Activated naive CD8-positive, alpha-beta T cell treated with anti-CD3 and anti-CD28 coated beads for 36 hours (primary cell): ENCODE measurements at places on chromosomes 2 and 18. TPM values are rescaled to one million over a fixed set of nuclear protein-coding genes. Genes with fewer than 3 reads are reported as not detected.

GRCh38 chr2:164014068-164014731, 278.4 kb upstream of the FIGN start:
- no peaks in the 10 kb centered on the region for H3K36me3 ChIP-seq
- no peak for DNase-seq
- no peak overlapping the region for H3K27ac ChIP-seq
- no peaks in the 10 kb centered on the region for H3K27me3 ChIP-seq
- no peaks in the 10 kb centered on the region for H3K4me1 ChIP-seq

DNA sequence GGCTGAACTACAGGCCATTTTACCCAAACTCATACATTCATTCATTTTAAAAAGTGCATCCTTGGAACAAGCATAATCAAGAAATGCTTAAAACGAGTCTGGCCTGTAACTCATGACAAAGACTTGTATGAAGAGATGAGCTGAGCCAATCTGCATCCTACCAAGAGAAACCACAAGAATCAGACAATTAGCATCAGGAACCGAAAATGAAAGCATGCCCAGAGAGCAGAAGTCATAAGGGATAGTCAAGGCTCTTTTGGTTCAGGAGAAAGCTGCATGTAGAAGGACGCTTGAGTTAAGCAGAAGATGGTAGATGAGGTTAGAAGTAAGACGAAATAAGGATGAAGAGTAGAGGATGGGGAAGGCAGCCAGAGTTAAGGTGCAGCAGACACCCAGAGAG, 137.0 kb upstream of the CTNNA2 start:
- H3K4me1 ChIP-seq, result no peaks in the 10 kb centered on the region
- no peak overlapping the region for H3K27ac ChIP-seq
- no peaks in the 10 kb centered on the region for H3K27me3 ChIP-seq
- H3K4me3 ChIP-seq, result no peak overlapping the region

DNA sequence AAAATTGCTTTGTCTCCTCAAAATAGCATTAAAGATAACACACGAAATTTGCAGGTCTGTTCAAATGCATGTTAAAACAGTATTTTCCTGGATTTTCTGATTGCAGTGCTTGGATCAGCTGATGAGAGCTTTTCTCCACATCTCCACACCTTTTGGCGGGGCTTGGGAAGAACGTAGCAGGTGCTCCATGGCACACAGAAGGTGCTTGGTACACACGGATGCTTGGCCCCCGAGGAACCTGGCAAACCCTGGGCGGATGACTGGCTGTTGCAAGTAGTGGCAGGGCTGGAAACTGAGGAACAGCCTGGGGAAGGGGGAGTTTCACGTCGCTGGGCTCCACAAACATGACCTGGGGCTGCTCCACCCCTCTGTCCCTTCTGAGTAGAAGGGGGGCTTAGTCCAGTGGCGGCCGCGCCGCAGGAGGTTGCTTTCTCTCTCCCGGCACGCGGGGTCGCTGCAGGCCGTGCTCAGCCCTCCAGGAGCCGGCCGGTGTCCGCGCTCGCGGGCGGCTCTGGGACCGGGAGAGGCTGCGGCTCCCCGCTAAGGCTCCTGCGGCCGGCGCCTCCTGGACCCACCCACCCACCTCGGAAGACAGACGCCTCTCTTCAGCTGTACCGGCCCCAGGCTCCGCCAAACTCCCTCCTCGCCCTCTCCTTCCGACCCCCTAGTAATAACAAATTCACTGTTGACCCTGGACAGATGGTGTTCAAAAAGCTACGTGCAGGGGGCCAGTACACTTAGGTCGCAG, 69.3 kb downstream of the MARCO start:
- H3K27me3 ChIP-seq, result peaks cover 36% of the 10 kb centered on the region
- H3K27ac ChIP-seq, result no peak overlapping the region
- H3K4me3 ChIP-seq, result no peak overlapping the region
- no peaks in the 10 kb centered on the region for H3K36me3 ChIP-seq
- H3K4me1 ChIP-seq, result no peaks in the 10 kb centered on the region
- DNase-seq, result peak; percentile 40

GRCh38 chr2:38932586-38932985, 42.9 kb downstream of the ARHGEF33 start:
- no peaks in the 10 kb centered on the region for H3K27me3 ChIP-seq
- no peaks in the 10 kb centered on the region for H3K36me3 ChIP-seq
- DNase-seq, result no peak
- no peak overlapping the region for H3K4me3 ChIP-seq

KIAA2012 gene
- not detected for total RNA-seq

- no peak overlapping the region for H3K27ac ChIP-seq
- no peaks in the 10 kb centered on the region for H3K36me3 ChIP-seq
- H3K4me1 ChIP-seq, result no peaks in the 10 kb centered on the region
- H3K4me3 ChIP-seq, result no peak overlapping the region
- no peaks in the 10 kb centered on the region for H3K27me3 ChIP-seq
- no peak for DNase-seq
These were observed 1674.5 kb upstream of the NXPH2 start for GRCh38 chr2:140454717-140455116.

DNA sequence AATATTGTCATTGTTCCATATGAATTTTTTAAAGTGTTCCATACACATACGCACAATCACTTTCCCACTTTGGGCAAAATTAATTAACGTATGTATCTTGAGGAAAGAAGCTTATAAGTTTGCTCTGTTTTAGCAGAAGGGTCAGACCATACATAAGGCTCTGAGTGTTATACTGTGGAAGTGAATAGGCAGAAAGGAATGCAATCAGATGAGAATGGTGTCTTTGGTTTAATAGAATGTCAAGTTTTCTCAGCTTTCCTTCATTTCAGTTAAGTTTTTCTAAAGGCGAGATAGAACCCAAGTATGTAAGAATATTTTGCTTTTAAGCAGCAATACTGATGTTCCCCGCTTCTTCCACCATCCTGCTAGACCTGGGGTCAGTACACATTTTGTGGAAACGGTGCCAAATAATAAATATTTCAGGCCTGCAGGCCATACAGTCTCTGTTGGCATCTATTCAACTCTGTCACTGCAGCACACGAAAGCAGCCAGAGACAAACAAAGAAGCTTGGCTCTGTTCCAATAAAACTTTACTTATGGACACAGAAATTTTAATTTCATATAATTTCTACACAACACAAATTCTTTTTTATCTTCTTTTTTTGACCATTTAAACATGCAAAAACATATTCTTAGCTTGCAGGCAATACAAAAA, 100.6 kb downstream of the UPP2 start:
- H3K27ac ChIP-seq, result no peak overlapping the region
- H3K27me3 ChIP-seq, result peaks cover 28% of the 10 kb centered on the region
- no peak for DNase-seq
- peaks cover 5% of the 10 kb centered on the region for H3K4me1 ChIP-seq

- H3K4me3 ChIP-seq, result no peak overlapping the region
- no peak for DNase-seq
- H3K27ac ChIP-seq, result no peak overlapping the region
These were observed 259.1 kb upstream of the MYT1L start for GRCh38 chr2:2590141-2590540.

GRCh38 chr2:11343368-11343649, 1.1 kb downstream of the ROCK2 start:
- H3K4me1 ChIP-seq, result peaks cover 36% of the 10 kb centered on the region
- no peaks in the 10 kb centered on the region for H3K27me3 ChIP-seq
- H3K36me3 ChIP-seq, result no peaks in the 10 kb centered on the region

DNA sequence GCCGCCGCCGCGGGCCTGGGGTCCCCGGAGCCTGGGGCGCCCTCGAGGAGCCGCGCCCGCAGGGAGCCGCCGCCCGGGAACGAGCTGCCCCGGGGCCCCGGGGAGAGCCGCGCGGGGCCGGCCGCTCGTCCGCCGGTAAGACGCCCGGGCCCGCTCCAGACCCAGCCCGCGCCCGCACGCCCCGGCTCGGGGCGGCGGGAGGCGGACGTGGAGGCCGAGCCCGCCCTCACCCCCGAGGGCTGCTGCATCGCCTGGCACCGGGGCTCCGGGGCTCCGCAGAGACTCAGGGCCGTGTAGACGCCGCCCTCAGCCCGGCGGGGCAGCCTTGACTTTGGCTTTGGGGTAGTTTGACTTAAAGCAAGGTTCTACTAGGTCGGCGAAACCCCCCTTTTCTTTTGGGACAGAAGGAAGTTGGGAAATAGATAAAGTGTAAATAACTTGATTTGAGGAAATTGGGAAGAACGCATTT, 335 bp downstream of the ERFE start:
- H3K4me1 ChIP-seq, result peaks cover 10% of the 10 kb centered on the region
- peaks cover 29% of the 10 kb centered on the region for H3K27me3 ChIP-seq
- H3K27ac ChIP-seq, result no peak overlapping the region
- H3K4me3 ChIP-seq, result peak overlapping the region; percentile 69
- DNase-seq, result peak; percentile 43

DNA sequence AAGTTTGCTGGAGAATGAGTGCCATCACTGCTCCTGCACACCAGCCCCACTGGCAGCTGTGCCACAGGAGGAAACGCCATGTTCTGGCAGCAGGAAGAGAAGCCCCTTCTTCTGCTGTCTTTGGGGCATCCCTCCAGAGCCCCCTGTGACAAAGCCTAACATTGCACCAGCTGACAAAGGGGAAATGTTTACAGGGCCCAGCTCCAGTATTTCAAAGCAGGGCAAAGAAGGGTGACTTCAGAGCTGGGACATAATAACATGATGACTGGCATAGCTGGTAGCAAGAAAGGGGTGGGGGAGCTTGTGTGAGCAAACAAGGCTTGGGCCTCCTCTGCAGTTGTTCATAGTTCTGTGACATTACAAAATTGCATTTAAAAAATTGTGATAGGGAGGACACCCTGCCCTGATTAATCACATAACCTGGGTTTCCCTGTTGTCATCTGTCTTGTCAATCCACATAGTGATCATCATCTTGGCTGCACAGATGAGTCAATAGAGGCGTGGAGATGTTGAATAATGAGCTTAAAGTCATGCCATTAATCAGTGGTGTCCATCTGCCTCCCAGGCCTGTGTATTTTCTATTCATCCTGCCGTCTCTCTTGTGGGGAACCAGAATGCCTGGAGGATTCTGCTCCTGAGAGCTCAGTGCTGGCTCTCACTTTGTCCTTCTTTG, 29.1 kb upstream of the PDIA6 start:
- H3K4me3 ChIP-seq, result no peak overlapping the region
- H3K4me1 ChIP-seq, result no peaks in the 10 kb centered on the region
- H3K27ac ChIP-seq, result no peak overlapping the region

CENPA gene
- 34.4 TPM for total RNA-seq

- no peaks in the 10 kb centered on the region for H3K27me3 ChIP-seq
- H3K4me1 ChIP-seq, result no peaks in the 10 kb centered on the region
- H3K4me3 ChIP-seq, result no peak overlapping the region
- H3K27ac ChIP-seq, result no peak overlapping the region
These were observed 31.9 kb upstream of the ITGA6 start for GRCh38 chr2:172395503-172395902.

DNA sequence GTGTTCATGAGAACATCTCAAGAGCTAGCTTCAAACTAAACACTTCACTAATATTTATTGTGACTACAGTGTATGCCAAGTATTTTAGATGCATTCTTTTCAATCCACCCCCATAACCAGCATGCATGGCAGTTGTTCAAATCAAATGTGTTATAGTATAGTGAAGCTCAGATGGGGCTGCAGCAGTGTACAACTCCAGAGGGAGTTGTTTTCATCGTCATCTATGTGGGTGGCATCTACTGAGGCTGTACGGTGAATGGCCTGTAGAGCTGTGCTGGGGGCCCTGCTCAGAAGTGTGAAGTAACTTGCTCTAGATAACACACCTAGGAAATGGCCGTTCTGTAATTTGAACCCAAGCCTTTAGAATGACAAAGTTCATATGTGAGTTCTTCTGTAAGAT, 71.8 kb upstream of the LRATD1 start:
- no peak overlapping the region for H3K4me3 ChIP-seq
- no peak for DNase-seq
- no peak overlapping the region for H3K27ac ChIP-seq
- no peaks in the 10 kb centered on the region for H3K27me3 ChIP-seq
- H3K36me3 ChIP-seq, result no peaks in the 10 kb centered on the region

DNA sequence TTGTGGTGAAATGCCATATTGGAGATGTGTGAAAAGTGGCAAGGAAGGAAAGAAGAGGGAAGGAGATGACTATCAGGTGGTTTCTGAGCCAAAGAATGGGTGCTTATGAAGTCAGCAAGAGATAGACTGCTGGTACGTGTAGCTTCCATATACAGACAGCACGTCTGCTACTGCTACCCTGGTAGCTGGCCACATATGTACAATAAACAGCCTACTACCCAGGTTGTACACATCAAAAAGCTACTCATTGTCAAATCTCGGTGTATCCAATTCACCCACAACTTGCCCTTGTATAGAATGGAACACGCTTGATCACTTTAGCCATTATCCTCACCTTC, 761.8 kb downstream of the LRRTM4 start:
- H3K27me3 ChIP-seq, result no peaks in the 10 kb centered on the region
- H3K4me3 ChIP-seq, result no peak overlapping the region
- no peak overlapping the region for H3K27ac ChIP-seq
- no peaks in the 10 kb centered on the region for H3K4me1 ChIP-seq

GRCh38 chr2:221415789-221416188, 156.3 kb downstream of the EPHA4 start:
- DNase-seq, result no peak
- H3K4me1 ChIP-seq, result no peaks in the 10 kb centered on the region
- no peaks in the 10 kb centered on the region for H3K36me3 ChIP-seq
- no peak overlapping the region for H3K27ac ChIP-seq
- H3K4me3 ChIP-seq, result no peak overlapping the region

- DNase-seq, result peak; percentile 17
- H3K4me1 ChIP-seq, result peaks cover 8% of the 10 kb centered on the region
- peaks cover 47% of the 10 kb centered on the region for H3K27me3 ChIP-seq
- H3K27ac ChIP-seq, result no peak overlapping the region
- no peaks in the 10 kb centered on the region for H3K36me3 ChIP-seq
- H3K4me3 ChIP-seq, result no peak overlapping the region
These were observed 7.0 kb upstream of the TYMS start for GRCh38 chr18:650428-650858.

EGR4 gene
- total RNA-seq, result 0.41 TPM

DNA sequence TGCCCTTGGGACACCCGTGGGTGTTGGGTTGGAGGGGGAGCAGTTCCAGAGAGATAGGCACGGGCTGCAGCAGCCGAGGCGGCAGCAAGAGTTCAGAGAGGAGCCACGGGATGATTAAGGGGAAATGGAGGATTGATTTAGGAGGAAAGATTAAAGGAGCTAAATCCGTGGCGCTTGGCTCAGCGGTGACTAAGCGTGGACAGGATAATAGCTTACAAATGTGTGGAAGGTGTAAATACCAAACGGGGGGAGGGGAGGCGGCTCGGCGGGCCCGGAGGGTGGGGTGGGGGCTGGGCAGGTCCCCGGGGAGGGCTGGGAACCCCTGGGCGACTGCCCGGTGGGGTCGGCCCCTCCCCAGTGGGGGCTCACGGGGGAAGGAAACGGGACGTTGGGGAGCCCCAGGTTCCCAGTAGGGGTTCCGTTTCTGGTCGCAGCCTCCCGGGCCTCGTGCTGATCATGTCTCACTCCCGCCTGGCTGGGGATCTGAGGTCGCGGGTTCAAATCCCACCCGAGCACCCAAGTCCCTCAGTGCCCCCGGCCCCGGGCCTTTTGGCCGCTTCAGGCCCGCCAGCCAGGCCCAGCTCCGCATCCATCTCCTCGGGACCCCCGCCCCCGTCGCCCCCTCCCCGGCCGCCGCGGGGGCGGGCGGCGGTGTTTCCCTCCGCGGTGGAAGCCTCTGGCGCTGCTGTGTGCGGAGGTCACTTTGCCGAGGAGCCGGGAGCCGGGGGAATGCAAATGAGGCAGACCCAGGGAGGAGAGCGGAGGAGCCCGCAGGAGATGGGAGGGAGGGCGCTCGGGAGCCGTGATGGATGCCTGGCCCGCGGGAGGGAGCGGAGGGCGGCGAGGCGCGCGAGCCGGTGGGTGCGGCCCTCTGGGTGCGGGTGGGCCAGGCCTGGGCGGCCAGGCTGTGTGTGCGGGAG, 8.1 kb downstream of the ASIC4 start:
- H3K27me3 ChIP-seq, result peaks cover 82% of the 10 kb centered on the region
- no peak overlapping the region for H3K4me3 ChIP-seq
